ENCODE measurements at places on chromosomes 1 and 21.

DNA sequence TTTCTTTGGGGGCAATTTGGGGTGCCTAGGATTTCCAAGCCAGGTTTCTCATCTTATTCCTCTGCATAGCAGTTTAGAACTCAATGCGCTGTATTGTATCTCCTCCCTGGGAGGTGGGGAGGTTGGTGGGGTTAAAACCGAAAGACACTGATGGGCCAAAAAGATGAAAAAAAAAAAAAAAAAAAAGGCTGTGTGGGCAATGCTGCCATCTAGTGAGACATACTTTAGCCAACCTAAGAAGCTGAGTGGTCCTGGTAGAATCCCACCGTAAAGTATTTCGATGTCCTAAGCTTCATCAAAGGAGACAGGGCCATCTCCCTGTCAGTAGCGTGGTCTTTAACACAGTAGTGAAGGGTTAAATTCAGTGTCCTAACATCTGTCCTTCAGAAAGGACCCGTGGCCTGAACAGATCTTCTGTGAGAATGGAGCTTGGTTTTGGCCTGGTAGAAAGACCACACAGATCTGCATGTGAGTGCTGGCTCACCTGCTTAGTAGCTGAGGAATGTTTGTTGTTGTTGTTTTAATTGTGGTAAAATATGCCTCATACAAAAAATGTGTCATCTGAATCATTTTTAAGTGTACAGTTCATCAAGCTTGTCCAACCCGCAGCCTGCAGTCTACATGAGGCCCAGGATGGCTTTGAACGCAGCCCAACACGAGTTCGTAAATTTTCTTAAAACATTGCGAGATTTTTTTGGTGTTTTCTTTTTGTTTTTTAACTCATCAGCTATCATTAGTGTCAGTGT lies 226.2 kb downstream of the KIF26B start:
- DNase-seq = no peak

DNA sequence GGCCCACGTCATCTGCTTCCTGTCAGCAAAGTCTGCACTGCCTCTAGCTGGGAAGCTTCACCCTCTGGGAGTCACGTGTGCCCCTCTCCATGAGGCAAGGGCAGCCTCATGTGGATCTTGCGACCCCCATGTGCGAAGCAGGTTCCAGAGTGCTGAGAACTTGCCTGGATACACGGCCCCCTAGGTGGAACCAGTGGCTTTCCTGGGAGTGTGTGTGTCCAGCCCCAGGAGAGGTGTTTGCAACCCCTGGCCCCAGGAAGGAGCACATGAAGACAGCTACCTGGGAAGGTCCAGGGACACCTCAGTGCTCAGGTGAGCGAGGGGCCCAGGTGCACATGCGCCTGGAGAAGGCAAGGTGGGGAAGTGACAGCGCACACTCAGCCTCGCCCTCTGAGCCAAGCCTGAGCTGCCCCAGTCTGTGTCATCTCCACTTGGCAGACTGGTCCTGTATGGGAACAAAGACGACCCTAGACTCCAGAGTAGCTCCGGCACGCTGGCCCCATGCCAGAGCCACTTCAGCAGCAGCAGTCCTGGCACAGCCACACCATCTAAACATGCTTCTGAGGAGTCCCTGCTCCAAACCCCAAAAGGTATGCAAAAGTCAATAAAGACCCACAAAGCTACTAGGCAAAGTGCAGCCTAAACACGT lies 8.9 kb downstream of the LSS start:
- no peak for DNase-seq

GRCh38 chr1:171188388-171189266 lies 3.5 kb downstream of the FMO2 start:
- peak; percentile 83 for DNase-seq

- DNase-seq = no peak
Measured at GRCh38 chr1:60973668-60974067, 108.7 kb upstream of the NFIA start.

GRCh38 chr1:226625832-226626576 lies 77.4 kb downstream of the STUM start:
- DNase-seq = no peak

DNA sequence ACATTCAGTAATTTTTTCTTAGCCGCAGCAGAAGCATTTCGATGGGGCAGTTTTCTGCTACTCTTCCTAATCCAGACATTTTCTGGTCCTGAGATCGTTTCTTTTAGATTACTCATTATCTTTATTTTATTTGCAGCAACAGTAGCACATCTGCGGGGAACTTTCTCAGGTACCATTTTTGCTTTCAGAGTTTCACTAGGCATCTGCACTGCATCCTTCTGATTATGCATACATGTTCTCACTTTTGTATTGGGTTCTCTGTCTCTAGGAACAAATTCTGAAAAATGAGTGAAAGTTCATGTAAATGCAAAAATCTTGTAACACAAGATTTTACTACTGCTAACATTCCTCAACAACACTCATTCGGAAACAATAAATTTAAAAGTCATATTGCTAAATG lies 3.9 kb upstream of the PSMG1 start:
- DNase-seq = no peak

GRCh38 chr1:93668951-93669350 lies 12.7 kb downstream of the BCAR3 start:
- DNase-seq = no peak

DNA sequence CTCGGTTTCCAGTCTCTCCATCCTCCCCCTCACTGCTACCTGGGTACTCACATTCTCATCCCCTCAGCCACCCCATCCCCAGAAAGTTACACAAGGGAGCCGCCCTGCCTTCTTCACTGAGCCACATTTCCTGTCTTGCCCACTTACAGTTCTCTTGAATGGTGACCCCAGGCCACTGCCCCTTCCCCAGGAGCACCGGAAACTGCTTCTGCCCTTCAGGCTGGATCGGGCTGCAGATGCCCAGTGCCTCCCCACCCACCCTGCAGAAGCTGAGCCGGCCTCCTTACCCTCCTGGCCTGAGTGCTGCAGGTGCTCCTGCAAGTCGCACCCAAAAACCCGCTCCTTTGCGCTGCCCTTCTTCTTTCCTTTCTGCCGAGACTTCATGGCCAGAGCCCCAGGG lies 450 bp downstream of the ARHGAP30 start:
- DNase-seq = no peak

GRCh38 chr1:13824626-13825025 lies 124.6 kb downstream of the PRDM2 start:
- no peak for DNase-seq

GRCh38 chr1:231549733-231550447 lies 21.4 kb downstream of the TSNAX start:
- DNase-seq = no peak

- no peak for DNase-seq
Measured at GRCh38 chr1:208178091-208178529, 66.1 kb downstream of the PLXNA2 start.
